NCI-H187 (cell line): ENCODE measurements at places on chromosomes 5 and 9.
A peak's percentile ranks its signal among the peaks of the same experiment; 100 is the strongest.

DNA sequence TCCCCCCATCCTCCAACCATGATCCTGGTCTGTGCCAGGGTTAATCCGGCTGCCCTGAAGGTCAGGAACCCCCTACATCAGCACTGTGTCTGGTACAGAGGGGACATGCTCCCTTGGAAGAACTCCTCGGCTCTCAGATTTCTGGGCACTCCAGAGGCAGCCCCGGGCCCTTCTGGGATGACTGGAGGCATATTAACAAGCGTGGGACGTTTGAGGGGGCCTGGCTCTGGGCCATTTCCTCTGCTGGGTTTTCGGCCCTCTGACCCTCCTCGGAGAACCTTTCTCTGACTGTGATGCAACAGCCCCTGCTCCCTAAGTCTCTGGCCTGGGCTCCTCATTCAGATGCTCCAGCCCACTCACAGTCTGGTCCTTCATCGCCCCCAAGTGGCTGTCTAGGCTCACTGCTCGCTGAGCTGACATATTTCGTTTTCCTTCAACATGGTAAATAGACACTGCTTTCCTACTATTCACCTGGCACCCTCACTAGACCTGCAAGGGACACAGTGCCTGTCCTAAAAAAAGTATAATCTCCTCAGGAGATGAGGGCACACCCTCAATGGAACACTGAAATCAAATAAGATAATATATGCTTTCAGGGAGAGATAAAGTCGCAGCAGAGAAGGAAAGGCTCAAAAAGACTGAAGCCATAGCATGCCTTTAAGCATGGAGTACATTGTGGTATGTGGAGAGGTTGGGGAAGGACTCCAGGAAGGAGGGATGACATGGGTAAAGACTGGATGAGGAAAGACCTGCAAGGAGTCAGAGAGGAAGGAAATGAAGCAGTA lies 404.7 kb upstream of the TRPC7 start:
- DNase-seq, result peak; percentile 68

- no peak for DNase-seq
Observed at GRCh38 chr5:142095651-142096330, 12.8 kb upstream of the NDFIP1 start.

- DNase-seq, result no peak
Observed at GRCh38 chr9:136701668-136702053, 10.7 kb upstream of the DIPK1B start.

GRCh38 chr5:170306381-170306831 lies 8.8 kb upstream of the LCP2 start:
- DNase-seq, result no peak

DNA sequence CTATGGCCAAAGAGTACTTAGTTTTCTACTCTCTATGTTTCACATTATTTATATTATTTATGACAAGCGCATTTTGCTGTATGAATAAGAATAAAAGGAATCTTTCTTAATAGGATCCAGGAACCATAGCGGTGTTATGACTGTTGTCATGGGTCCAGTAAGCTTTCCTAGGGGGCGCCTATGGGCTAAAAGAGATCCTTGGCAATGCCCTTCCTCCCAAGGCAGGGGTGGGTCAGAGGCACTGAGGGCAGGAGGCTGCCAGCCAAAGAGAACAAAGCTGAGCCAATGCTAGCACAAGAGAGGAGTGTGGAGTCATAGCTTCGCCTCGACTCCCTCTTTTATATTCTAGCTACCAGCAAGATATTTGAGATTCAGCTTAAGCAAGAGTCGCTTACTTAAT lies 98.4 kb upstream of the GNAQ start:
- DNase-seq, result no peak
